ENCODE measurements at places on chromosomes 11 and 22.

- DNase-seq, result no peak
Observed at GRCh38 chr22:32023251-32023827, 19.7 kb upstream of the SLC5A1 start.

DNA sequence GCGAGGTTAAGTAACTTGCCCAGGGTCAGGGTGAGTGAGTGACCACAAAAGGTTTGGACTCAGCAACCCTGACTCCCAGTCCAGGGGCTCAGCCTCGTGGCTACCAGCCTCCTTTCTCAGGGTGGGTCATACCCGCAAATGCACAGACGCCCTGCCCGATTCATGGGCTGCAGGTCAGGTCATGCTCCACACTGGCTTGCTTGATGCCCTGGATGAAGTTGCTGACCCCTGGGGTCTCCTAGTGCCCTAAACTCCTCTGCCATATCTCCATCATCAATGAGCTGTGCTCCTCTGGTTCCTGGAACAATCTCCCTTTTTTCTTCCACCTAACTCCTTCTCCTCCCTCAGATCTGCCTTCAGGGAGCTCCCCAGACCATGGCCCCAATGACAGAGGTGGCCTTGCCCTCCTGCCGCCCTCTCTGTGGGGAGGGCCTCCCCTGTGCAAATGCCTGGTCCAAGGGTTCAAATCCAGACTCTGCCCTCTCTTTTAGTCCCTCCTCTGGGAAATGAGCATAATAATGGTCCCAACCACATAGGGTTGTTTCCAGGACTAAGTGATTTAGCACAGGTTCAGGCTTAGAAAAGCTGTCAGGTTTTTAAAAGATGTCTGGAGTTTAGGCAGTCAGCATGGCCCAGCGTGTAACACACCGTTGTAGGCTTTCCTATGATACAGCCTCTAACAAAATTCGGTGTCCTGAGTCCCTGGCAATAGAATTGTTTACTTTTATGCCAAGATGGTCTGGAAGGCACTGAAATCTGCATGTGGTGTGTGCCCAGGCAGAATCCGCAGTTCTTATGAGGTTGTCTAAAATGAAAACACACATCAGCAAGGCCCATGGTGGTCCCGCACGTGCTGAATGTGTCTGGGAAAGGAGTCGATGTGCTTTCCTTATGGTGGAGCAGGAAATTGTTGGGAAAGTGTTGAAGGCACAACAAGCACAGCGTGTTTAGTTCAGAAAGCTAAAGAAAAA is 63.6 kb downstream of the CD82 start:
- DNase-seq, result no peak

DNA sequence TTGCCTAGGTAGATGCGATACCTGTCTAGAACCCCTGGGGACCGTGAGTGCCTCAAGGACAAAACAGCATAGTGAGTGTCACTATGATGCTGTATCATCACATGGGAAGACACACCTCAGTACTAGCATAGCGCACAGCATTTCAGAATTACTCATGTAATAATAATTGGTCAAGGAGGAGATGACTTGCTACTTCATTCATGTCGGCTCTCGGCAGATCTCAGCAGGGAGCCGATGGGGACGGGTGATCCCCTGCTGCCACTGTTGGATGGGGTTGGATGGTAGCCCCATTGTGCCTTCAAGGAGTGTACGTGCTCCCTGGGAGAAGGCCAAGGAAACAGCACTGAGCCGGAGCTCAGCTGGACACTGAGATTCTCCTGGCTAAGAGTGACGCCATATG is 186.9 kb downstream of the EFCAB6 start:
- no peak for DNase-seq

DNA sequence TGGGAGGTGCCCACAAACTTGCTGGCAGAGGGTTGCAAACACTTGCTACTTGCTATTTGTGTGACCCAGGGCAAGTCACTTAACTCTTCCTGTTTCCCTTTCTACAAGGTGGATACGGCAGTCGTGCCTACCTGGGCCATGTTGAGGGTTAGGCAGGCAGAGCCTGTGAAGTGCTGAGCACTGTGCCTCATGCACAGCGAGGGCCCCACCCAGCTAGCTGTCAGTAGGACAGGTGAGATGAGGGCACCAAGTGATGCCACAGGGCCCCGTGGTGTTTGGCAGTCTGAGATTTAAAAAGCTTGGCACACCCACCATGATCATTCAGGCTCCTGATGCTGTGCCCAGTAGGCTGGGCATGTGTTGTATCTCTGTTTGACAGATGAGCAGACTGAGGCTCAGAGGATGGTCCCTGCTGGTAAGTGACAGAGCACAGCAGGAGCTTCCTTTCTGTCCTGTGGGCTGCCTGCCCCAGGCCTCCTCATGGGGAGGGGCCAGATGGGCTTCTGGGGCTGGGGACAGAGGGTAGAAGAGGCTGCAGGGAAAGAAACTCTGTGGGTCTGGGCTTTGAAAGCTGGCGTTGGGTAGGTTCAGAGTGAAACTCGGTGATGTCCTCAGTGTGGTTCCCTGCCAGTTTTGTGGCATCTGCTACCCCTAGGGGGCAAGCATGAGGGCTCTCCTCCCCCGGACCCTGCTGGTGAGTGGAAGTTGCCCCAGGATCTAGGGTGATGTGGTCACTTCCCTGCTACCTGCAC is 59.3 kb downstream of the TSPAN18 start:
- DNase-seq, result peak; percentile 58

DNA sequence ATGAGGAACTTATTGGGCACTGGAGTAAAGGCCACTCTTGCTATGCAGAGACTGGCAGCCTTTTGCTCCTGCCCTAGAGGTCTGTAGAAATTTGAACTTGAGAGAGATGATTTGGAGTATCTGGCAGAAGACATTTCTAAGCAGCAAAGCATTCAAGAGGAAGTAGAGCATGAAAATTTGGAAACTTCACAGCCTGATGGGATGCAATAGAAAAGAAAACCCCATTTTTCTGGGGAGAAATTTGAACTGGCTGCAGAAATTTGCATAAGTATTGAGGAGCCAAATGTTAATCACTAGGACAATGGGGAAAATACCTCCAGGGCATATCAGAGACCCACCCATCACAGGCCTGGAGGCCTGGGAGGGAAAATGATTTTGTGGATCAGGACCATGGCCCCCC is 29.9 kb upstream of the CD44 start:
- peak; percentile 6 for DNase-seq

- DNase-seq, result no peak
Observed at GRCh38 chr22:47848184-47848920, 1085.9 kb downstream of the TBC1D22A start.

DNA sequence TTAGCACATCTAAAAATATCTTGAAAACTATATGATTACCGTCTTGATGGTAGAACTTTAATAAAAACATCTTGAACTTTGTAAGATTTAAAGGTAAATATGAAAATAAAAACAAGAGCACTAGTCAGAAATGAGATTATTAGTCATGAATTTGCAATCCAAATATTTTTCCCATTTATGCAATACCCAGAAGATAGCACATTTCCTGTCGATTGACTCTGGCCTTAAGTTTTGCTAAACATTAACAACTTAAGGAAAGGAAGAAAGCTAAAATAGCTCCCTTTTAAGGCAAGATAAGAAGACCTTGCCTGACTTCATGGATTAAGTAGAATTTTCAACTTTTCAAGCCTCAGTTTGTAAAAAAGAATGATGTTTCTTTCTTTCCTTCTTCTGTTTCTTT is 1374.7 kb upstream of the RAG2 start:
- no peak for DNase-seq

GRCh38 chr22:28742562-28742962 is 723 bp downstream of the HSCB start:
- DNase-seq, result no peak

GRCh38 chr22:37657590-37658132 is 862 bp upstream of the PDXP start:
- DNase-seq, result peak; percentile 47

DNA sequence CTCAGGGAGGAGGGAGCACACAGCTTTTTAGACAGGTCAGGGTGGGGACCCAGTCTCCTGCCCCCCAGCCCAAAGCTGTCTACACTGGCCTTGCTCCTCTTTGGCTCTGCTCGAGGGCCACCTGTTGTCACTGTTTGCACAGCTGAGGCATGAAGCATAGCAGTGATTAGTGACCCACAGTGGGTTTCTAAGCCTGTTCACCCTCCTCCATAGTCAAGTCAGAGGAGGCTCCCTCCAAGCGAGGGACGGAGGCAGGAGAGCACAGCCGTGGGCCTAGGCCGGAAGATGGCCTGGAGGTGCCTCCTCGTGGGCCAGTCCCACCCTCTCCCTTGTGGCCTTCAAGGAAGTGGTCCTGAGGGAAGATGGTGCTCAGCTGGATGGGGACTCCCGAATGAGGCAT is 241.1 kb downstream of the GRIK4 start:
- DNase-seq, result no peak

DNA sequence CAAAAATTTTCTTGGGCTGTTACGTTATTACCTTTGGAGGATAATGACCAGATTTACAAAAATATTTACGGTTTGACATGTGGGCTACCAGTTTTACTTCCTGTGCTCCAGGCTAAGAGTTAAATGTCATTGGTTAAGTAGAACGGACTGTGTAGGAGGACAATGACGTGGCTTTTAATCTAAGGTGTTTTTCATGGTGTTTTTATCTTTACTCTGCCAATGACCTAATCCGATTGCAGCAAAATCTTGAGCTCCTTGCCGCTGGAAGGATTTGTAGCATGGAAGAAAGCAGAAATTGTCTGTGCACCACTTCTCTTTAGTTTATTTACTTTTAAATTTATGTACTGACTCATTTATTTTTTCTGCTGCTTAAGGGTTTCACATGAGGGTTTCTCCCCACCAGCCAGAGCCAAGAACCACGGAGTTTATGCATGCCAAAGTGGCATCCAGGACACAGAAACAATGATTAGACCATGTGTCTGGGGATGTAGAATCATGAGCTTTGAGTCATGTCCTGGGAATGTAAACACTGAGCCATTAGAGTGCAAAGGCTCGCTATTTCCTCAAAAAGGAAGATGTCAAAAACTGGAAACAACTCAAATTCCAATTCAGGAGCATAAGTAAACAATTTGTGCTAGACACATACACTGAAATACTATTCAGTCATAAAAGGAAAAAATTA is 1.9 kb upstream of the CARD16 start:
- peak; percentile 11 for DNase-seq

DNA sequence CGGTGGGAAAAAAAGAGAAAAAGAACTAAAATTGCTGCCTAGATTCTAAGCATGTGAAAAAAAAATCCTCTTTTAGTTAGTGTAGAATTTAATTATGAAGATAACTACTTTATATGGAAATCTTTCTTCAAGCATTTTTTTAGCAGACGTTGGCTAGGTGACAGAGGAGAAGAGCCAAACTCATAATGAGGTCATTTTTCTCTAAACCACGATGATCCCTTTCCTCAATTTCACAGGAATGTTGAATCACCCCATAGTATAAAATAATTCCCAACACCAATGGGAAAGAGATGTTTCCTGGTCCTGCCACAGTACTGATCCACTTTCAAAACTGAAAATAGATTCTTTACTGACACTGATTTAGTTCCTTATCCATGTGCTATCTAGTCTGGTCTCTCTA is 319.8 kb downstream of the DLG2 start:
- no peak for DNase-seq

DNA sequence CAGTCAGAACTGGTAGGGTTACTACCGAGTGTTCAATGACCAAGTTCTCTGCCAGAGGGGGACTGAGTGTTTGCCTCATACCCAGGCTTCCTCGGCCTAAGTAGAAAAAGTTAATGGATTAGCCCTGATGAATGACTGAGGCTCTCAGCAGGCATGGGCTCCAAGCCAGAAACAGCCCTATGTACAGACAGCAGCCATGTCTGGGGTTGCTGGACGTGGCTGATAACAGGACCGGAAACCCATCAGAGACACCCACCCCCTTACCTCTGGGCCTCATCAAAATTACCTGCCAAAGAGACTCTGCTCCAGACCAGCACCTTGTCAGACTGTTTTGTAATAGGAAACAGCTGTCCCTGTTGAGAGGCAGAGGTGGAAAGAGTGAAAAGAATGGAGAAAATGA is 351.4 kb downstream of the ETS1 start:
- DNase-seq, result no peak

- DNase-seq, result no peak
Observed at GRCh38 chr11:26715133-26715532, 6.7 kb downstream of the SLC5A12 start.

- no peak for DNase-seq
Observed at GRCh38 chr11:132222345-132222744, 851.9 kb downstream of the NTM start.

GRCh38 chr11:66272596-66272995 is 4.2 kb downstream of the RAB1B start:
- no peak for DNase-seq

DNA sequence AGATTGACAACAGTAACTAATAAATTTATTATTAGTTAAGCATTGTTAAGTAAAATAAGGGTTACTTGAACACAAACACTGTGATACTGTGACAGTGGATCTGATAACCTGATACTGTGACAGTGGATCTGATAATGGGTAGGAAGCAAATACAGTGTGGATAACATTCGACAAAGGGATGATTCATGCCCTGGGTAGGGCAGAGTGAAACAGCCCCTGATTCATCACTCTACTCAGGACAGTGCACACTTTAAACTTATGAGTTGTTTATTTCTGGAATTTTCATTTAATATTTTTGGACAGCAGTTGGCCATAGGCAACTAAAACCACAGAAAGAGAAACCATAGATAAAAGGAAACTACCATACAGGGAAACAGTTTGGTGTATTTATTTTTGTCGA is 60.8 kb upstream of the CTSC start:
- no peak for DNase-seq

- peak; percentile 43 for DNase-seq
Observed at GRCh38 chr11:72314600-72315392, 70.8 kb upstream of the PHOX2A start.

DNA sequence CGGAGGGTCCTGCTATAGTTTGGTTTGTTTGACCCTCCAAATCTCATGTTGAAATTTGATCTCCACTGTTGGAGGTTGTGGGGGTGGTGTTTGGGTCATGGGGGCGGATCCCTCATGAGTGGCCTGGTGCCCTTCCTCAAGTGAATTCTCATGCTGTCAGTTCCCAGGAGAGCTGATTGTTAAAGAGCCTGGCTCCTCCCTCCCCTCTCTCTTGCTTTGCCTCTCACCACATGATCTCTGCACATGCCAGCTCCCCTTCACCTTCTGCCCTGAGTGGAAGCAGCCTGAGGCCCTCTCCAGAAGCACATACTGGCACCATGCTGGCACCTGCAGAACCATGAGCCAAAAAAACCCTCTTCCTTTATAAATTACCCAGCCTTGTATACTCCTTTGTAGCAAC is 7.1 kb downstream of the TSPAN18 start:
- DNase-seq, result peak; percentile 70

- DNase-seq, result no peak
Observed at GRCh38 chr22:50624347-50625130, 3.4 kb downstream of the ARSA start.
